NCI-H1105 treated with DMSO at 0.1 percent for 48 hours (cell line): ENCODE measurements at places on chromosomes 3 and 15.

- DNase-seq, result no peak
These were observed 70.7 kb downstream of the XXYLT1 start for GRCh38 chr3:195200010-195200822.

- DNase-seq, result no peak
These were observed 32.6 kb downstream of the SEMA7A start for GRCh38 chr15:74400915-74401757.

- DNase-seq, result no peak
These were observed 10.2 kb upstream of the DLG1 start for GRCh38 chr3:197308591-197308990.

DNA sequence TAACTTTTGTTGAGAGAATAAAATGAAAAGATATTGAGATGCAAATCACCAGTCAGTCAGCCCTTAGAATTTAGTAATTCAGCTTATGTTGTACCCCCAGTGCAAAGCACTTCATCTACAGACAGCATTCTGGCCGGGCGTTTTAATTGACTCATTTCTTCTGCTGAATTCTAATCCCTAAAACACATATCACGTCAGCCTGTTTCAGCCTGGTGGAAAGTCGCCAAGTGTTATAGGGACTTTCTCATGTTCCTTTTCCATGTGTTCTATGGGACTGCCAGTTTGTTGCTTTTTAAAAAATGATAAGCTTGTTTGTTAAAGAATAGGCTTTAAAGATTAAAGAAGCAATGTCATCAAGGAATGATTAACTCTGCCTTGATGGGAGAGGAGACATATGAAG is 169.7 kb upstream of the BFSP2 start:
- no peak for DNase-seq
